GM23338 (cell line): ENCODE measurements at places on chromosomes 1 and 21.
A peak's percentile ranks its signal among the peaks of the same experiment; 100 is the strongest.

DNA sequence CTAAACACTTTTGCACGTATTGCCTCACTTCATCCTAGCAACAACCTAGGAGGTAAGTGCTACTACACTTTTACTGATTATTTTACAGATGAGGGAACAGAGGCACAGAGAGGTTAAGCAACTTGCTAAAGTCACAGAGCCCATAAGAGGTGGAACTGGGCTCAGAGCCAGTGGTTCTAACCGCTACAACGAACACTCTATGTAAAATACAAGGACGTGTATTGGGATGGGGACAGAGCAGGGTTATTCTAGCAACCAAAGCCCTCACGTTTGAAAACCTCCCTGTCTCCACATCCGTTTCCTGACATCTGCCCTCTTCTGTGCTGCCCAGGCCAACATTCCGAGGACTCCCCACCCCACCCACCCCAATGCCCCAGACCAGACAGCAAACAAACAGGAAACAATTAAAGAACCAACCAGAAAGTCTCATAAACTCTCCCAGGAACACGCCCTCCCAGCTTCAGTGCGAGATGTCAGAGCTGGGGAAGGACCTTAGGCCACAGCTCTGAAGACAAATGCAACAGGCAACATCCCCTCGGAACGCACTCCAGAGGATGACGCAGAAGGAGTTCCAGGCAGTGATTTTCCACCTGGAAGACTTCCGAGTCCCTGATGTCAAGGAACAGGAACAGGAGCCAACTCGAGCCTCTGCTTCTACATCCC lies 41.1 kb downstream of the GLIS1 start:
- H3K4me3 ChIP-seq = no peak overlapping the region
- DNase-seq = no peak
- H3K27me3 ChIP-seq = no peaks in the 10 kb centered on the region

DNA sequence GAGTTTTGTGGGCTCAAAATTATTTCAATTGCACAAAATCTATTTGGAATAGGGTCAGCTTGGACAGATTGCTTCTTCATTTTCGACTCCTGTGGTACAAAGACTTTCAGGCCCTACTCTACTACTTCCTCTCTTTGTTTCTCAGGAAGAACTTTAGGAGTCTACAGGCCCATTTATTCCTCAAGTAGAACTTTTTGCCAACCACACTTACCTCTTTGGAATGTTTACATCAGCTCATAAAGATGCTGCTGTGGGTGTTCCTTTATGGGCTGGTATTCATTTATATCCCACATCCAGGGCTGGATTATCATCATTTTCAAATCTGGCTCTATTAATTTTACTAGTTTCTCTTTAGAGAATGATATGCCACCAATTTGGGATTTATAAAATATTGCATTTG lies 46.3 kb upstream of the TNFSF18 start:
- H3K36me3 ChIP-seq = no peaks in the 10 kb centered on the region
- no peaks in the 10 kb centered on the region for H3K4me1 ChIP-seq
- H3K4me3 ChIP-seq = no peak overlapping the region
- DNase-seq = no peak
- H3K27ac ChIP-seq = no peak overlapping the region

- no peaks in the 10 kb centered on the region for H3K27me3 ChIP-seq
- H3K36me3 ChIP-seq = no peaks in the 10 kb centered on the region
- H3K4me3 ChIP-seq = no peak overlapping the region
- H3K4me1 ChIP-seq = peaks cover 7% of the 10 kb centered on the region; the same call in 1 of the 2 replicates
- peak; percentile 5 for DNase-seq
Measured at GRCh38 chr1:218557731-218558130, 212.6 kb downstream of the TGFB2 start.

GRCh38 chr1:30788580-30789387 lies 31.2 kb upstream of the LAPTM5 start:
- no peaks in the 10 kb centered on the region for H3K4me1 ChIP-seq
- no peaks in the 10 kb centered on the region for H3K36me3 ChIP-seq
- no peaks in the 10 kb centered on the region for H3K27me3 ChIP-seq
- DNase-seq = no peak
- no peak overlapping the region for H3K4me3 ChIP-seq
- H3K27ac ChIP-seq = no peak overlapping the region

DNA sequence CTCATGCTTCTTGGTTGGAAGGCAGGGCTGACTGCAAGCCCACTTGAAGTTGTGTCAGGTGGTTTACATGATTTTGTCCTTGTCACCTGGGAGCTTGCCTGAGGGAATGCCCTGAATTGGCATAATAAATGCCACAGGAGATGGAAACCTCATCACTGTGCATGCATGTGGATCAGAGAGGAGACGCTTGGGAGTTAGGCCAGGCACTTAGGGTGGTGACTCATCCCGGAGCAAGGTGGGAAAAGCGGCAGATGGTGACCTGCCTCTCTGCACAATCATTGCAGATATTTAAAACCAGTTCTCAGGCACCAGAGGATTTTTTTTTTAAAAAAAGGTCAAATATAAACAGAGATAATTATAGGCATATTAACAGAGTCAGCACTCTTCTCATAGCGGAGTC lies 202.2 kb upstream of the KIAA0040 start:
- no peaks in the 10 kb centered on the region for H3K27me3 ChIP-seq
- no peaks in the 10 kb centered on the region for H3K4me1 ChIP-seq
- H3K4me3 ChIP-seq = no peak overlapping the region
- H3K36me3 ChIP-seq = no peaks in the 10 kb centered on the region
- no peak for DNase-seq

DNA sequence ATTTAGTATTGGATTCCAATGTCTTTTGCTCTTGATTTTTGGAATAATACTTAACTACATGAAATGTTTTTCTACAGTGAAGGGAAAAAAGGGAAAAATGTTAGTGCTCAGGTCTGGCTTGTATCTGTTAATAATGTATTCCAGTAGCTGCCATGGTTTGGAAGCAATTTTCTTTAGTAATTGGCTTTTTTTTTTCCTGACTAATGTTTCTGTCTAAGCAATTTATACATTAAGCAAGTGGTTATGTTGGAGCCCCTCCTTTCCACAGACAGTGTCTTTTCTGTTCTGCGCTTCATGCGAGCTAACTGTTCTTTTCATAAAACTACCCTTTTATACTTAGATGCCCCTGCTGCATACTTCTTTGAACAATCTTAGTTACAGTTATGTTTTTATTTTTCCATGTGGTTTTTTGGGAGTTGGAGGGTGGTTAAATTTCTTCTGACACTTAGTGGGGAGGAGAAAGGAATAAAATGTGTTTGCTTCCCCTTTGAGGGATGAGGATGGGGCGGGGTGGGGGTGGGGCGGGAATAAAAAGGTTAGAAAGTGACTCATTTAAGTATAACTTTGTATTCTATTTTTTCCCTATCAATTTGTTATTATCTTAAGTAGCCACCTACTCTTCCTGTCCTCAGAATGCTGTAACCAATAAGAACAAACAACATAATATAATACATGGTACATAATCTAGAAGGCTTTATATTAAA lies 83.1 kb downstream of the CLIC4 start:
- no peak for DNase-seq
- H3K4me3 ChIP-seq = no peak overlapping the region
- no peaks in the 10 kb centered on the region for H3K36me3 ChIP-seq
- H3K27me3 ChIP-seq = no peaks in the 10 kb centered on the region

DNA sequence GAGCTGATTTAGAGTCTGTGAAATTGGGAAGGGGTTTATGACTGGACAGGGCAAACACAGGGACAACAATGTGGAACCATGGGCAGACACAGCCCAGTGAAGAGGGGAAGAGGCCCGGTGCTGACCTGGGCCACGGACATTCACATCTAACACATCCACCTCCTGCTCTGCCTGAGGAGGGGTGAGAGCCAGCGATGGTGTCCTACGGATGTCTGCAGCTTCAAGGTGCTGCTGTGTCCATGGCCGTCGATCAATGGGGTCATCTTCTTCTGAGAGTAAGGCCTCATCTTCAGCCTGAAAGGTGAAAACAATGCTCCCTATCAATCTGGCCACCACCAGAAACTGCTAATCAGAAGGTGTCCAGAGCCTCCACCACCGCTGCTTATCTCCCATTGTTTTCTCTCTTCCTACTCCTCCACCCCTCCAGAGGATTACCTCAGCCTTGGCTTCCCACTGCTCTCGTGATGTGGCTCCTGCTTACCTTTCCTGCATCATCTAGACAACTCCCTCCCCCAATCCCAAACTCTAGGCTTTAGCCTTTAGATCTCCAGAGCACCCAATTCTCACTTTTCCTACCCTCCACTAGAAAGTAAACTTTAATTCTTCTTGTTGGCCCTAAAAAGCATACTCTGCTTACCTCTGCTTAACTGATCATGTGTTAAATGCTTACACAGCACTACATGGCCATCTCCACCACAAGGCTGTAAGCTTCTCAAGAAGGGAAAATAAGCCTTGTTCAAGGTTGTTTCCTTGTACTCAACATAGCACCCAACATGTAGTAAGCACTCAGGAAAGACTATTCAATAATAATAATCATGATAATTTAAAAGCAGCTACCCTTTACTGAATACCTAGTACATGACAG lies 24.0 kb upstream of the ADAM30 start:
- no peaks in the 10 kb centered on the region for H3K4me1 ChIP-seq
- DNase-seq = no peak
- peaks cover 18% of the 10 kb centered on the region for H3K36me3 ChIP-seq
- H3K27ac ChIP-seq = no peak overlapping the region
- no peak overlapping the region for H3K4me3 ChIP-seq

- no peak overlapping the region for H3K4me3 ChIP-seq
- peaks cover 8% of the 10 kb centered on the region for H3K4me1 ChIP-seq
- H3K27ac ChIP-seq = no peak overlapping the region
- no peak for DNase-seq
- H3K36me3 ChIP-seq = no peaks in the 10 kb centered on the region
Measured at GRCh38 chr1:203404546-203404945, 53.6 kb upstream of the FMOD start.

DNA sequence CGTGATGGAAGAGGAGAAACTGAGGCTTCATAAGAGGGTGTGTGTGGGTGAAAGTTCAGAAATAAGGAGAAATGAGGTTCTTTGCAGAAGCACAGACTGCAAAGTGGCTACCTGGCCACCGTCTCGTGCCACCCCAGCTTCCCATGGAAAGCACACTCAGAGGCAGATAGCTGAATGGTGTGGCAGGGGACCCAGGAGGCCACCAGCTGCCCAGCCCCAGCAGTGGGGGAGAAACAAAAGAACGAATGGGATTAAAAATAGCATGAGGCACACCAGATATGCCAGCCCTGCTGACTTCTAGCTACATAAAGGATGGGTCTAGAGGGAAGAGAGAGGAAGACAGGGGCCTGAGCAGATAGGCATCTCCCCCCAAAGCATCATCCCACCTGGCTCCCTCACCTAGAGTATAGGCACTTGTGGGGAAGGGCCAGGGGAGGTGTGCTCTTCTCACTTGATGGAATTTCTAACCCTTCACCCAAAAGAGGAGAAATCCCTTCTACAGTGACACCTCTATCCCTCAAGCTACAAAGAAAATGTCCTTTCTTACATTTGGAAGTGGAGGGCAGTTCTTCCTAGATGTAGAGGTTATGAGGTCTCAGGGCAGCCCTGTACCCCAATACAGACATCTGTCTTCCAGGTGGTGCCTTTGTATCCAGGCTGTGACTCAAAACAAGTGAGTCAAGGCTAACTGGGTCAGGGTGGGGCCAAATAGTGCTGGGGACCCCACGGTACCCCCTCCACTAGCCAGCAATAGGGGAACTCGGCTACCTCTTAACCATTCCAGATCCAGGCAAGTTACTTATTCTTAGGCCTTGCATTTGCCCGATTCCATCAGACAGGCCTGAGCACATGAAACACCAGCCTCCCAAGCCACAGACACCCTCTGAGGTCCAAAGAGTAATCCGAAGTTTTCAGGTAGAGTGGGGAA lies 3.5 kb downstream of the HDGF start:
- DNase-seq = no peak
- peak overlapping the region; percentile 88 for H3K4me3 ChIP-seq
- peak overlapping the region; percentile 98 for H3K27ac ChIP-seq
- H3K27me3 ChIP-seq = no peaks in the 10 kb centered on the region

DNA sequence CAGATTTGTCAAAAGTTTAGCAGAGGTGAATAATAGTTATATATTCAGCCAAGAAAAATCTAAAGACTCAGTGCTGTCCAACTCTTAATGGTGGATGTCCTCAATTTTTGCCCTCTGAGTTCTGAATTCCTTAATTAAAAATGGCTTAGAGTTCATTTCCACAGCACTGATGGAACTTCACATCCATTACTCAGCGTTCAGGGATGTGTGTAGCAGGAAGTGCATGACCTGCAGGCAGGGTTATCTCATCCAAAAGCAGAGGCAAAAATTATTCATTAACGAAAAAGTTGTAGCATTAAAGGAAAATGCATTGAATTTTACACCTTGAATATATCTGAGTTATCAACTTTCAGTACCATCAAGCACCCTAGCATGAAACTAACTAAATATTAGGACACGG lies 96.7 kb downstream of the ZP4 start:
- H3K27me3 ChIP-seq = no peaks in the 10 kb centered on the region
- no peak overlapping the region for H3K4me3 ChIP-seq
- DNase-seq = no peak
- H3K27ac ChIP-seq = no peak overlapping the region
- H3K36me3 ChIP-seq = no peaks in the 10 kb centered on the region
- H3K4me1 ChIP-seq = peaks cover 13% of the 10 kb centered on the region

DNA sequence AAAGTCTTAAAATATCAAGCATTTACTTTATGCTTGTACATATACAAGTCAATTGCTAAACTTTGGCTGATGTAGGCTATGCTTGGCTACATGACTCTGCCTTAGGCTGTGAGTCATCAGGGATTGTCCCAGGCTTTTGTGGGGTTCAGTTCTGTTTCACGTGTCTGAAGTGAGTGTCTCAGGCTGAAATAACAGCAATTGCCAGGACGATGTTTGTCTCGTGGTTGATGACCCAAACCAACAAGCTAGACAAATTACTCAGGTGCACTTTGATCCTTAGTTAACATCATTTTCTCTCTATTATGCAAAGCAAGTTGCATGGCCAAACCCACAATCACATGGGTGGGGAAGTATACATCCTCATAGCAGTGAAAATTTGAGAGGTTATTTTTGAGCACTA lies 410.1 kb downstream of the BRINP3 start:
- H3K4me3 ChIP-seq = no peak overlapping the region
- DNase-seq = no peak
- no peaks in the 10 kb centered on the region for H3K36me3 ChIP-seq
- H3K4me1 ChIP-seq = no peaks in the 10 kb centered on the region; the same call in 1 of the 2 replicates
- no peaks in the 10 kb centered on the region for H3K27me3 ChIP-seq
- no peak overlapping the region for H3K27ac ChIP-seq

GRCh38 chr1:54372978-54373377 lies 33.2 kb downstream of the SSBP3 start:
- H3K36me3 ChIP-seq = no peaks in the 10 kb centered on the region
- H3K27ac ChIP-seq = no peak overlapping the region
- peaks cover 66% of the 10 kb centered on the region for H3K4me1 ChIP-seq
- H3K27me3 ChIP-seq = no peaks in the 10 kb centered on the region
